ENCODE measurements at places on chromosomes 13 and 19.

DNA sequence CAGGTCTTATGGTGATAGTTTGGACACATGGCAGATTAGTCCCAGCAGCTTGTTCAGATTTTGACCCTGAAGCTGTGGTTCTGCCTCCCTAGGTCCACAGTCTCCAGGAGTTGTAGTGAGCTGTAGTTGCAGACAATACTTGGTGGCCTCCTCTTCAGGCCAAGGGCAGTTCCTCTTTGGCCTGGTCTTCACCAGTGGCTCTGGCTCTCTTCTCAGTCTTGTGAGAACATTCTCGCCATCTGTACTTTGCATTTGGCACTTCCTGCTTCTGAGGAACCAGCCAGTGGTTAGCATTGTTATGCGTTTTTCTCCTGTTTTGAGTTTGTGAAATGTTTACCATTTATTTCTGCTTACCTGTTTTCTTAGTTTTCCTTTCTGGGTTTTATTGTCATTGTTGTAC, 40.7 kb downstream of the PCCA start:
- DNase-seq = peak; percentile 62
- no peak overlapping the region for H3K27ac ChIP-seq
- peaks cover 19% of the 10 kb centered on the region for H3K36me3 ChIP-seq
- no peaks in the 10 kb centered on the region for H3K27me3 ChIP-seq

- peak; percentile 69 for DNase-seq
- H3K36me3 ChIP-seq = no peaks in the 10 kb centered on the region
- no peak overlapping the region for H3K27ac ChIP-seq
- peaks cover 11% of the 10 kb centered on the region for H3K27me3 ChIP-seq
- H3K4me1 ChIP-seq = no peaks in the 10 kb centered on the region
- peak overlapping the region; percentile 82 for H3K4me3 ChIP-seq
Observed at GRCh38 chr19:409516-410242, 732 bp upstream of the C2CD4C start.

DNA sequence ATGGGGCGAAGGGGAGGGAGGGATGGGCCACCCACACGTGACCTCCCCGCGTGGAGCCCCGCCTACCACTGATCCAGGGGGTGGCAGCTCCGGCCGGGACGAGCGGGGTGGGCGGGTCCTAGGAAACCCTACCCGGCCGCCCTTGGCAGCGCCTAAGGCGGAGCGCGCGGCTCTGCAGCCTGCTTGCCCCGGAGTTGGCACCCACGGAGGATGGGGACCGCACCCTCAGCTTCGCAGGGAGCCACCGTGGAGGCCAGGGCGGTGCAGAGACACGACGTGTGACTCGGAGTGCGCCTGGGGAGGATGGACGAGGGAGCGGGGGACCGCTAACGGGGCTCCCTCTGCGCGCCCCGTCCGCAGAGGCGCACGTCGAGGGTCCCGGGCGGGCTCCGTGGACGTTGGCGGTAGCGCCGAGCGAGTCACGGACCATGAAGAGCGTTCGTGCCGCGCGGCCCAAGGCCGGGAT, at the start of gene RGS9BP:
RGS9BP (plus strand) TSS at position 129 of the 466 bp plus-strand sequence. CDS start 416 bp downstream, outside the sequence.
- peaks cover 47% of the 10 kb centered on the region for H3K27me3 ChIP-seq
- no peaks in the 10 kb centered on the region for H3K36me3 ChIP-seq
- H3K4me1 ChIP-seq = peaks cover 3% of the 10 kb centered on the region
- no peak within 1 kb of the TSS for H3K27ac ChIP-seq
- peak within 1 kb of the TSS; percentile 90 for H3K4me3 ChIP-seq
- DNase-seq = peak; percentile 77

DNA sequence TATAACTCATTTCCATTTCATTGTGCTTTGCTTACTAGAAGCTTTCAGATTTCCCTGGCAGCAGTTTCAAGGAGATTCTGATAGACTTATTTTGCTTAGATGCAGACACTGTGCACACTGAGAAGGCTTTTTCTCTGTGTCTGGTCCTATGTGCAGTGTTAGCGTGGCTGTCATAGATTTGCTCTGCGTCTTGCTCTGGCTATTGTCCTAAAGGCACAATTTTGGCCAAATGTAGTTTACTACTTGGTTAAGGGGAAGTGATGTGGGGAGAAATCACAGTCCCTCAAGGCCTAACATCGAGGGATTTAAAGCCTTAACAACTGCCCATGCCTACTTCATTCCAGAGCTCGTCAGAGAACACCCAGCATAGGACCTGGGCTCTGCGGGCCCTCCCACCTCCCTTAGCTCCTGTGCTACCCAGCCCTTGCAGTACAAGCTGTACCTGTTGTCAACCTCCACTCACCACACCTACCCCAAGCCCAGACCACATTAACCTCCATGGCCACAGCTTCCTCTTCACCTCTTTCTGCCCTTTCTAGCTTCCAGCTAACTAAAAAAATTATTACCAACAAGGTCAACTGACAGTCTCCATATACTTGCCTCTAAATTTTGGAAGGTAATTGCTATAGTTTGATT, 38.9 kb upstream of the KATNAL1 start:
- H3K4me3 ChIP-seq = no peak overlapping the region
- H3K27me3 ChIP-seq = no peaks in the 10 kb centered on the region
- H3K4me1 ChIP-seq = no peaks in the 10 kb centered on the region
- no peaks in the 10 kb centered on the region for H3K36me3 ChIP-seq
- DNase-seq = no peak

GRCh38 chr19:3025549-3025886, 3.6 kb downstream of the TLE2 start:
- H3K4me3 ChIP-seq = peak overlapping the region; percentile 76
- DNase-seq = no peak
- peaks cover 5% of the 10 kb centered on the region for H3K36me3 ChIP-seq
- H3K27ac ChIP-seq = no peak overlapping the region
- H3K27me3 ChIP-seq = peaks cover 22% of the 10 kb centered on the region

GRCh38 chr19:54478677-54479266, 5.7 kb upstream of the CDC42EP5 start:
- DNase-seq = peak; percentile 83
- no peaks in the 10 kb centered on the region for H3K36me3 ChIP-seq

GRCh38 chr13:104530741-104531140, 1464.5 kb upstream of the SLC10A2 start:
- no peak for DNase-seq
- H3K36me3 ChIP-seq = no peaks in the 10 kb centered on the region
- no peak overlapping the region for H3K4me3 ChIP-seq
- peak overlapping the region; percentile 78 for H3K27ac ChIP-seq

GRCh38 chr13:93861818-93862217, 617.7 kb downstream of the DCT start:
- no peak overlapping the region for H3K4me3 ChIP-seq
- no peaks in the 10 kb centered on the region for H3K36me3 ChIP-seq
- peak; percentile 49 for DNase-seq
- H3K27ac ChIP-seq = peak overlapping the region; percentile 16
- H3K4me1 ChIP-seq = peaks cover 12% of the 10 kb centered on the region
- no peaks in the 10 kb centered on the region for H3K27me3 ChIP-seq

- H3K4me3 ChIP-seq = no peak overlapping the region
- no peaks in the 10 kb centered on the region for H3K27me3 ChIP-seq
- no peaks in the 10 kb centered on the region for H3K36me3 ChIP-seq
- H3K27ac ChIP-seq = no peak overlapping the region
- H3K4me1 ChIP-seq = peaks cover 4% of the 10 kb centered on the region
- no peak for DNase-seq
Observed at GRCh38 chr13:46179969-46180763, 1.8 kb downstream of the LCP1 start.

GRCh38 chr13:48066310-48066989, 28.5 kb downstream of the MED4 start:
- H3K27me3 ChIP-seq = no peaks in the 10 kb centered on the region
- no peaks in the 10 kb centered on the region for H3K4me1 ChIP-seq
- H3K27ac ChIP-seq = no peak overlapping the region
- H3K4me3 ChIP-seq = peak overlapping the region; percentile 58

GRCh38 chr13:73258406-73258805, 199.6 kb downstream of the KLF5 start:
- H3K27ac ChIP-seq = no peak overlapping the region
- no peaks in the 10 kb centered on the region for H3K27me3 ChIP-seq
- H3K4me3 ChIP-seq = no peak overlapping the region
